Stimulated activated naive CD4-positive, alpha-beta T cell treated with Interleukin-2 at 50 U/mL for 16 hours (primary cell): ENCODE measurements at places on chromosomes 7 and 10.
A peak's percentile ranks its signal among the peaks of the same experiment; 100 is the strongest.

DNA sequence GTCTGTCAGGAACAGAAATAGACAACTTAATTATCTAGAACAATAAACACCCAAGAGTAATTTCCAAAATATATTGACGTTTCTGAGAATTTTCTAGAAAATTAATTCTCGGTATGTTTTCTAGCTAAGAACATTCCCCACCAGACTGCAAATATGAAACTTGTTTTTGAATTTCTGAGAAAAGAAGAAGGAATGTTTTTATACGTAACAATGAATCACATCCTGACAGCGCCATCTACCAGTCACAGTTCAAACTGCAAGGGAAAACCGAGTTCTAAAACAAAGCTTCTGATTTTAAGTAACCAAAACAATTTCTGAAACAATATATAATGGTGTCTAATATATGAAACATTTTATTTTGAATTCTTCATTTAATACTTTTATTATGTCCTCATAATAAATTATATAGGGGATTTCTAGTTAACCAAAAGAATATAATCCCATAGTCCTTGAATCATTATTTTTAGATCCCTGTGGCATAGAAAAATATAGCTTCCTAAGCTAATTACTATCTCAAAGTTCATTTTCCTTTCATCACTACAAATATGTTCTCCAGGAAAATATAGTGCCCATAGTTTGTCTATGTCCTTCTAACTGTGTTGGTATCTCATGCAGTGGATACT lies 34.5 kb upstream of the MEOX2 start:
- DNase-seq, result no peak

DNA sequence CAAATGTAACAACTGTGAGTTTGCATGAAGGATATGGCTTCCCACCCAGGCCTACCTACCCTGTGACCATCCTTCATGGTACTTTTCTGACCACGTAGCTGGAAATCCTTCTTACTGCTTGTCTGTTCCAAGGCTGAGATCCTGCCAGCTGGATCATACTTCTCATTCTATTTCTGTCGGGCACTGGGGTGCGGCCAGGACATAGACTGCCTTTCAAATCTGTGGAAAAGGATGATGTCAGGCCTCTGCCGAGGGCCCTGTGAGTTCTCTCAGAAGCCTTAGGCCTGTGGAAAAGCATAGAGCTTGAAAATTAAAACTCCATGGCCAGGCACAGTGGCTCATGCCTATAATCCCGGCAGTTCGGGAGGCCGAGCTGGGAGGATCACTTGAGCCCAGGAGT lies 10.0 kb downstream of the VWC2 start:
- no peak for DNase-seq

- DNase-seq, result no peak
Measured at GRCh38 chr10:116775488-116776400, 33.4 kb upstream of the HSPA12A start.

DNA sequence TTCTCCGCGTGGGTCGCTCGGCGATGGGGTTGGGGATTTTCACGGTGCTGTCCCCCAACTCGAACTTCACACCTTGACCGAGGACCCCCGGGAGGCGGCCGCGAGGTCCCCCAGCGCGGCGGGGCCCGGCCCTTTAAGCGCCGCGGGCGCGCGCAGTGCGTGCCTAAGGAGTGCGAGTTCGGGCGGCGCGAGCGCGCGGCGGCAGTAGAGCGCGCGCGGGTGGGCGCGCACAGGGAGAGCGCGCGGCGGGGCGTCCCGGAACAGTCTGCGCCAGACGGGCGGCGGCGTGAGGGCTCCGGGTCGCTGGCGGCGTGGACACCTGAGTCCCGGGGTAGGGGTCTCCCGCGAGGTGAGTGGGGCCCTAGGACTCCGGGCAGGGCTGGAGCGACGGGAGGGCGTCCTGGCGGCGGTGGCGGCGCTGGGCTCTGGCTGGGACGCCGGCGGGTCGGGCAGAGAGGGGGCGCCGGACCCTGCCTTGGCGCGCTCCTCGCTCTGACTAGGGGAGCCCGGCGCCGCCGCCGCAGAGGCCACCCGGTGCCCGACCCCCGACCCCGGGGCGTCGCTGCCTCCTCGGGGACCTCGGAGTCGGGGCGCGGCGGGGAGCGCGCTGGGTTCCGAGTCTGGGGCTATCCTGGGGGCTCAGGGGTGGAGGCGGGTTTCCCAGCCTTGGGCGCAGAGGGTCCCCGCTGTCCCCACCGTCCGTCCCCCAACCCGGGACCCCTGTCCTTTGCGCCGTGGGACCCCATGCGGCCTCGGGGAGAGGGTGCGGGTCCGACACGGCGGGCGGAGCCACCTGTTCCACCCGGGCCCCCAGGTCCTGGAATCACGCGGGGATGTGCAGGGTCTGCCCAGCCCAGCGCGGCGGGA lies at the start of gene PROSER2:
PROSER2 (plus strand) TSS at position 235 of the 867 bp plus-strand sequence. CDS start 28,722 bp downstream, outside the sequence.
- peak; percentile 6 for DNase-seq

DNA sequence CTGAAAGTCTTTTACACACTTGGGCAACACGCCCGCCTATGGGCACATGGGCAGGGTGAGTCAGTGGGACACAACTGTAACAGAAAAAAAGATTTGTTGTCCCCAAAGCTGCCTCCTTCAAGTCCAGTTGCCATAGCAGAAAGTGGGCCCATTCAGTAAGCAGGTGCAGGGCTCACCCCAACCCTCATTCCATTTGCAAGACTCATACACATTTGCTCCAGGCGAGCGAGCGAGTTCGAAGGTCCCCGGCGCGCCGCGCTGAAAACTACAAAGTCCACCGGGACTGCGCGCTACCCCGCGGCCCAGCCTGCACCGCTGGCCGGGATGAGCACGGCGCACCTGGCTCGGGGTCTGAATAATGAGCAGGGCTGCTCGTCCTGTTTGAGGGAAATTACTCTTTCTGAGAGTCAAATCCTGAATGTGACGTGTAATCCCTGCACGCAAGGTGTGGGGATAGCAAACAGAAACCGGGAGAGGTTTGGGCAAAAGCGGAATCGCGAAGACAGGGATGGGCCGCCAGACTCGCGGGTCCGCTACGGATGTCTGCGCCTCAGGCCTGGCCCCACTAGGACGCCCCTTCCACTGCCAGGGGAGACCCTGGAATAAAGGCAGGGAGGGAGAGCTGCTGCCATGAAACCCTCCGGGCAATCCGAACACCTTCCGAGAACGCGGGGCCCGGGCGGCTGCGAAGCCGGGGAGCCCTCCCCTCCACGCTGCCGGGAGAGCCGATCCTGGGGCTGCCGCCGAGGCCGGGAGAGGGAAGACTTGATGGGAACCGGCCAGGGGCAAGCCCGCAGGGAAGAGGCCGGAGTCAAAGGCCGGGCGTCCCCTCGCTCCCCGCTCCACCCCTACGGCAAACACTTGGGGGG lies 982 bp downstream of the COBL start:
- no peak for DNase-seq

DNA sequence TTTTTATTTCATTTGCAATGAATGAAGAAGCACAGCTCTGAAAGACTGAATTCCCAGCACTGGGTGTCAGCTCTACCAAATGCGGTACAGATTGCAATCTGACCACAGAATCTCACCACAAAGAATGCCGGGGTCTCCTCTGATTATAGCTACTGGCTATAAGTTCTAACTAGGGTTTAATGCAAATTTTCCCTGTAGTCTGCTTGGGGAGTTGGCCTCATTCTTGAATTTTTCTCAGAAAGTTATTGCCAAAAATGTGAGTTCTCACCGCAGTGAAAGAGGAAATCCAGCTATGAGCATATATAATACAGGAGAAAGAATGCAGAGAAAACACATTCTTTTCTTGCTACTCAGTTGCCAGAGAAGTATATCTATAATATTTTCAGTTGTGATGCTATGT lies 1255.7 kb upstream of the LRRTM3 start:
- DNase-seq, result no peak

DNA sequence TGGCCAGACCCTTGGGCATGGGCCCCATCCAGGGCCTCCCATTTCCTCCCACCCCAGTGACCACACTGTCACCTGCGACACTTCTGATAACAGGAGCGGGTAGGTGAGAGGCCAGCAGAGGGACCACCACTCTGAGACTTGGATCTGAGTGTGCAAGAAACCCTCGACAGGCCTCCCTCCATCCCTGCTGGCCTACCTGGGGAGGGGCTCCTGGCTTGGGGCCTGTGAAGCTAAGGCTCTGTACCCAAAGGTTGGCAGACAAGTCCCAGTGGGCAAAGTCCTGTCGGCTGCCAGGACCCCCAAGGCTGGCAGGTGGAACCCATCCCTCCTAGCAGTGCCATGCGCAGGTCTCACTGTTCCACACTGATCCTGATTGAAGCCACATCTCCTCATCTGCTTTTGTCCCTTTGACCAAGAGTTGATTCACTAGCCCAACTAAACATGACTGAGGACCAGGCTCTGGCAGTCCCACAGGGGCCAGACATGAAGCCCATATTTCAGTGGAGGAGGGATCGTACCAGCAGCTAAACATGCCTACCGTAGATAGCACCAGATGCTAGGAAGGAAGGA lies 1.2 kb upstream of the PGAM2 start:
- no peak for DNase-seq

- no peak for DNase-seq
Measured at GRCh38 chr10:1434912-1435692, 302.2 kb downstream of the ADARB2 start.
